ENCODE measurements at places on chromosomes 1 and 21. TPM values are rescaled to one million over a fixed set of nuclear protein-coding genes. Genes with fewer than 3 reads are reported as not detected.

Gene FCGR3A
- total RNA-seq = 5.2 TPM

Gene MIXL1
- not detected for total RNA-seq

Gene CATSPERE
- total RNA-seq = 0.26 TPM

Gene LCE3E
- not detected for total RNA-seq

DNA sequence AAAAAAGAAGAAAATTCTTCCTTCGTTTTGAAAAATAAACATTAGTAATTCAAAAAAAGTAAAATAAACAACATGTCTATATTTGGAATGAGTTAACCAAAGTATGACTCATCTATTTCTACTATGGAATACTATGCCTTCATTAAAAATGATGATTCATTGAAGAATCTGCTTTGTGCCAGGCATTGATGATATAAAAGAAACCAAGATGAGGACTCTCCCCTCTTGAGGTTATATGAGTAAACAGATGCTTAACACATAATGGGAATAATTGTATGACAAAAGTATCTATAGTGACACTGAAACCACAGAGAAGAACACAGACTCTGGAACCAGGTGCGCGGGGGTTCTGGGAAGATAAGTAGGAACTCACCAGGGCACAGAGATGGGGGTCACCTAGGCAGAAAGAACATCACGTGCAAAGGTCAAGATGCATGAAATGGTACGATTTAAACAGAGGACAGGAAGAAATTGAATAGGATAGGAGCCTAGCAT is 18.8 kb downstream of the ELF3 start:
- no peak for DNase-seq

GRCh38 chr1:40844079-40844478 is 18.1 kb downstream of the CITED4 start:
- DNase-seq = no peak

- DNase-seq = no peak
Measured at GRCh38 chr1:34163792-34164731, 968 bp downstream of the CSMD2 start.

GRCh38 chr1:14141656-14142055 is 441.7 kb downstream of the PRDM2 start:
- DNase-seq = no peak

GRCh38 chr1:10906866-10907519 is 105.5 kb upstream of the TARDBP start:
- DNase-seq = no peak
